Right renal pelvis (tissue), 4 donors: ENCODE measurements at places on chromosomes 7 and 10.

GRCh38 chr7:87123105-87123504, 29.1 kb upstream of the DMTF1 start:
- DNase-seq: no peak

- DNase-seq: no peak
These were observed 31.0 kb upstream of the FAM13C start for GRCh38 chr10:59393349-59393748.

DNA sequence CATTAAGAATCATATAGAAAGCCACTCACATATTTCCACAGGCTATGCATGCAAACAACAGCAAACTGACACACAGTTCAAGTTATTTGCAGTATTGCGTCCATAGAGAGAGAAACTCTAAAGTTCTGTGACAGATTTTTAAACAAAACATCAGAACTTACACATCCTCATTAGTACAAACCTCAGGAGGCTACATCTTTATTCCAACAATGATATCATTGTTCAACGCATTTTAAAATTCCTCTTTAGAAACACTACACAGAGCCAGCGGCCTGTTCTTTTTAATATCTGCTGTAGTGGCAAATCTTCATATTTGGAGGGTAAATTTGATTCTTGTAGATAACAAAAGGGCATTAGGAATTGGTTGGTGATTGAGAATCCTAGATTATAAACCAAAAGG, 55.9 kb upstream of the NFE2L3 start:
- DNase-seq: no peak

DNA sequence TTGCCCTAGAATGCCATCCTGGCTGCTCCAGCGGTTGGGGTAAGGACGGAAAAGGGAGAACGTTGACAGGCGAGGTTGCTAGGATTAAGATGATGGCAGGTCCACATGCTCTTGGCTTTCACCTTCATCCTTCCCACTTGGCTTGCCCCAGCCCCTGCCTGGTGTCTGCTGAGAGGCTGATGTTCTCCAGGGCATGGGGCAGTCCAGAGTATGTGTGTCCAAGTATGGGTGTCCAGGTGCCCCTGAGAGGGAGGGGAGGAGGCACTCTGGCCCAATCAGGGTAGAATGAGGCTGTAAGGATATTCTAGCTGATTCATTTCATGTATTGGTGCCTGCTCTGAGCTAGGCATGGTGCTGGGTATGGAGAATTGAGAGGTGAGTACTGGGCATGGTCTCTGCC, 12.6 kb downstream of the NEURL1 start:
- no peak for DNase-seq

DNA sequence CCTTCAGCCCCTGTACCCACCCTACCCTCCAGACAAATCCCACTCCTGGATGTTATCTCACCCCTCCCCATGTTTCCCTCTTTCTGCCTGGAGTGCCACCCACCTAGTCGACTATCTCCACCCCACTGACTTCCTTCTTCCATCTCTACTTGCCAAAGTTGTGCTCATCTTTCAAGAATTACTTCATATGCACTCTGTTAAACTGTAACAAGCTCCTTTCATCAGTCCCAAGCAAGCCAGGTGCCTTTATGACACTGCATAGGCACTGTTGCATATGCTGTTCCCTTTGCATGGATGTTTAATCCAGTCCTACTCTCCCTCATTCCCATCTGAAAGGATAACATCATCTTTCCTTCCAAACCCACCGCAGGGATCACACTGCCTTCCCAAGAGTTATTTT, 8.9 kb upstream of the CDK1 start:
- no peak for DNase-seq

- no peak for DNase-seq
These were observed 7.0 kb downstream of the PRF1 start for GRCh38 chr10:70595566-70596016.

GRCh38 chr10:114303556-114303955, 64.5 kb downstream of the VWA2 start:
- DNase-seq: no peak

DNA sequence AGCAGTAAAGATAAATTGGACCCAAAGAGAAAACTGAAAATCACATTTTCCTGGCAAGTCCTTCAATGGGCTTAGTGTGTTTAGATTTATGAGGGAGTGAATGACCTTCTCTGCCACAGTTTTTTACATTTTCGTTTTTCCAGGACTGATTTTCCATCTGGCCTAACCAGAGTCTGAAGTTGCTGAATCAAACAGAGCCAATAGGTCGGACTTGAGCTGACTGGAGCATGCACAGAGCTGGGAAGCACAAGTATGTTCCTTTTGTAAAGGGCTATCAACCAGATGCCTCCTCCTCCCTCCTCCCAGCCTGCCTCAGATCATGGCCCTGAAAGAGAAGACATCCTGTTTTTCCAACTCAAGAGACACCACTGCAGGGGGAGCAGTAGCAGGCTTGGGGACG, 126.0 kb upstream of the ANKRD1 start:
- no peak for DNase-seq

- DNase-seq: no peak
These were observed 771.1 kb downstream of the GATA3 start for GRCh38 chr10:8825611-8826010.

- DNase-seq: no peak
These were observed 119.4 kb downstream of the ZFAND4 start for GRCh38 chr10:45553155-45553554.

DNA sequence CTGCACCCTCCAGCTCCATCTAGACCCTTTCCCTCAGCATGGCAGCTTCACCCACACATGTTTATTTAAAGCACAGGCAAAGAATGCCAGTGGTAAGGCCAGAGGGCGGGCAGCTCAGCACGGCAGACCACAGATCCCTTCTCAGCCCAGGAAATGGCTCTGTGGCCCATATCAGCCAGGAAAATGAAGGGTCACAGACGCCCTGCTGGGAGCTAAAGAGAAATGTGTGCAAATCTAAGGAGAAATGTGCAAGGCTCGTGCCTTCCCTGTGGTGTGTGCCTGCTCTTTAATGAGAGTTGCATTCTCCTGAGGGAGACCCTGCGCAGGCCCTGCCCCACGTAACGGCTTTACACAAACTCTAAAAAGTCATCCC, 23.0 kb downstream of the PTPRN2 start:
- DNase-seq: no peak

DNA sequence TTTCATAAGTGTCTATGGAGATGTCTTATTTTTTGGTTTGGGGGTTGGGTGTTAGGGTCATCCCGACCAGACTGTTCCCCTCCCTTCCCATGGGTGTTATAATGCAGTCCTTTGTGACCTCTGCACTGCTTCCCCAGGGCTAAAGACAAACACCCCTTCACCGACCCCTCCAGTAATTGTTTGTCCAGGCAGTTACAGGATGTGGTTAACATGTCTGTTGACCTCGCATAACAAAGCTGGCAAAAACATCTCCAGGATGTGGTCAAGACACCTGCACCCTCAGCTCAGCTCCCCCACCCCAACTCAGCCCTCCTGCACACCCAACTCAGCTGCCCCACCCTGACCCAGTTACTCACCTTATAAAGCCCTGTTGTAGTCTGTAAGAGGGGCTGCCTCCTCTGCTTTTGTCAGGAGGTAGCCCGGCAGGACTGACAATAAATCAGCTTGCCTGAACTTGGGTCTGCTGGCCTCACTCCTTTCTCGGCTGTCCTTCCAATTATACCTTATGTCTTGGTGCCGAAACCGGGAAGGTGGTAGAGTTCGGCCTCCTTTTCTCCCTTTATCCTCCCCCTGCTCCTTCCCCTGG, 102.2 kb downstream of the ZNF92 start:
- DNase-seq: no peak

DNA sequence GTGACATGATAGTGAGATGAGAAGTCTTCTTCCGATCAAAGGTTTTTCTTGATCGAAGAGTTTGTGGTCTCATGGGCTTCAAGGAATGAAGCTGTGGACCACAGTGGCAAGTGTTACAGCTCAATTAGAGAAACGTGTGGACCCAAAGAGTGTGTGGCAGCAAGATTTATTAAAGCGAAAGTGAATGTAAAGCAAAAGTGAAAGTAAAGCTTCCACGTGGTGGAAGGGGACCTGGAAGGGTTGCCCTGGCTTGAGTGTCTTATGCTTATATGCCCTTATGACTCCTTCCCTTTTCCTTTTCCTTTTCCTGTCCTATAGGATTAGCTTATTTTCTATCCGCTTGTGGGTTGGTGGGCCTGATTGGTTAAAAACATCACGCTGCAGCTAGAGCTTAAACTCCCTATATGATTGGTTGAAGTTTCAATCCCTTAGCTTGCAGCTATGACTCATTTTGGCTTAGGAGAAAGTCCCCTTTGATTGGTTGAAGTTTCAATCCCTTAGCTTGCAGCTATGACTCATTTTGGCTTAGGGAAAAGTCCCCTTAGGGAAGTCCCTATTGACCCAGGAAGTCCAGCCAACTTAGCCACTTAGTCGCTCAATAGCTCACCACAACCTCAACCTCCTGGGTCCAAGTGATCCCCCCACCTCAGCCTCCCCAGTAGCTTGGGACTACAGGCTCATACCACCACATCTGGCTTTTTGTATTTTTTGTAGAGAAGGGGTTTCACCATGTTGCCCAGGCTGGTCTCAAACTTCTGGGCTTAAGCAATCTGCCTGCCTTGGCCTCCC, 34.7 kb downstream of the MRPS24 start:
- DNase-seq: no peak

DNA sequence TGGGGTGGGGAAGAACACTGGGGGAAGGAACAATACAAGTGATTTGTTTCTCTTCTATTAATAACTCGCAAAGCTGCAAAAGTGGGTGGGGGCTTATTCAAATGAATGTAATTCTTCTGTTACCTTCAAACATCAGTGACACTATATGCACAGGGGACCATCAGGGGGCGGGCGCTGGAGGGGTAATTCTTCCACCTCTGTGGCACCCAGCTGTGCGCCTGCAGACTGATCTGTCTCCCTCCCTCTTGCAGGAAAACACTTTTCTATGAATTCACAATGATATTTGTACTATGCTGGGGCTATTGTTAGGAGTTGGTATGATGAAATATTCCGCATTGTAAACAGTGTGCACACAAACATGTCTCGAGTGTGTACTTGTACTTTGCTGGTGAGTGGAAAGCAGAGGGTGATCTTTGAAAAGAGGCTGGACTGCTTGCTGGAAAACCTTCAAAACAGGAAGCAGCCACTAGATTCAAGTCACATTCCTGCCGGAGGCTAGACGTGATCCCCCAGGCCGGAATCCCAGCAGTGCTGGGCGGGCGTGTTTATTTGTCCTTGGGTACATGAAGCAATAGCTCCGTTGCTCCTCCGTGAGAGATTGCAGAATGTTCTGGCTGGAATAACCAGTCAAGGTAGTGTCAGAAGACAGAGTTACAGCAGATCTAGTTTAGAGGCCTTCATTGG, 15.8 kb upstream of the BNIP3 start:
- DNase-seq: no peak

GRCh38 chr10:13865758-13866491, 279.2 kb downstream of the PRPF18 start:
- DNase-seq: no peak

DNA sequence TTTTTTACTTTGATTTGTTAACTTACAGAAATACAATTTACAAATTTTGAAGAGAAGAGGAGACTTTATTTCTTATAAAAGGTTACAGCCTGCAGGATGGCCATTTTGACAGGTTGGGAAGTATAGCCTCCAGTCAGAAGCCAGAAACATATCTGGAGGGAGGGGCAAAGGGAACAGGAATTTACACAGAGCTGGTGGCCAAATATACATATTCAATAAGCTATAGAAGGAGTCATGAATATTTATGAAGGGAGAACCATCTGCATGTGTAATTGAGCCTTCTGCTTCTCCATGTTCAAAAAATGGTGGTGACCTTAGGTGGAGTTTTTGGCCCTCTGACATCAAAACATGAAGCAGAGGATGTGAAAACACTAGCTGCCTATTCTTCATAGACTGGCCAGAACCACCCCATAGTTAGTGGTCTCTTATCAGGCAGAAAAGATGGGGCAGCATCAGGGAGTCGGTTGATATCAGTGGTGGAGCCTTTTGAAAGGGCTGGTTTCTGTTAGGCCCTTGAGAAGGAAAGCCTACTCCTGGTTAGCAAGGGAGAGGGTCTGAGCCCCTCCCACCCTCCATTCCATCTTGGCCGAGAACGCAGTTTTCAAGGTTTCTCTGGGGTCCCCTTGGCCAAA, 57.2 kb downstream of the ENTPD1 start:
- no peak for DNase-seq

DNA sequence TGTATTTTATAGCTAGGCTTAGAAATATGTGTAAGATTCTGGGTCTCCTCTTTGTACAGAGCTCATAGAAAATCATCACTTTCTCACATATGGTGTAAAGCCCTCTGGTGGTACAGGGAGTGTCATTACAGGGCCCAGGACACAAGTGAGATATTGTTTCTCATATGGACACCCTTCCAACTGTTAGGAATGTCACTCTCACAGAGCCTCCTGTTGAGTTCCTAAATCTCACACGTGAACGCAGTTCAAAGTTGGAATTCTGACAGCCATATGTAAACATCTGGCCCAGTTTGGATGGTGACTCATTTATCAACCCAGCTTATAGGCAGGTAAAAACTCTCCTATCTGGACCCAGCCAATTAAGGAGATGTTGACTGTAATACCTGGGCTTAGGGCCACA, 35.4 kb upstream of the ZNF107 start:
- DNase-seq: no peak

DNA sequence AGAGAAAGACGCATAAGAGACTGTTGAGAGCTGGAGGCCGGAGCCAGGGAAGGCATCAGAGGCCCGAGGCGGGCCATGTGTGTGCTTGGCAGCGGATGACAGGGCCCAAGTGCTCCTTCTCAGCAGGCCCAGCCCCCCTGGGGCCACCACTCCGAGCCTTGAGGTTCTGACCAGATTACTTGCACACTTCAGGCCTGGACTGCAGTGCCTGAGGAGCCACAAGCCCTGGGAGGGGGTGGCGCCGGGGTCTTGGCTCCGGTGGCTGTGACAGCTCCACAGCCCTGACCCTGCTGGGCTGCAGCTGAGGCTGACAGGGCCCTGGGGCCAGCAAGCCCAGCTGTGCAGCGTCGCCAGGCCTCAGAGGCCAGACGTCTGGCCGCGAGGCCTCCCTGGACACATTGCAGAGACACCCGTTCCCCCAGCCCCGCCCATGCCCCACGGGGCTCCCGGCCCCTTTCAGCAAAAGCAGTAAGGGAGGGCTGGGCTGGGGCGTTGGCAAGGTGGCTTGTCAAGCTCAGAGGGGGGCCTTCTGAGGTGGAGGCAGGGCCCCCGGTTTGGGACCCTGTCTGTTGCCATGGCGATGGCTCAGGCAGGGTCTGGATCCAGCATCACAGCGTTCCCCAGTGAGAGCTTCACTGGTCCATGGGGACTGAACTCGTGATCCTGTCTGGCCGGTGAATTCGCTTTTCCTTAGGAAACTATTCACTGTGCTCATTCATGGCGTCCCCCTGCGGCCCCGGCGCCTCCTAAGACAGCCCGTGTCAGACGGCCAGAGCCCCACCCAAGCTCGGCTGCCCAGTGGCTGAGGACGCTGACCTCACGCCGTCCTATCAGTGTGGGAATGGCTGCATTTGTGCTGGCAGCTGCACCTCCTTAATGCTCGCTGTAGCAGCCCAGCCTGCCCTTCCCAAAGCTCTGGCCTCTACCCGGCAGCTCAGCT, 5.7 kb downstream of the ELN start:
- no peak for DNase-seq

- no peak for DNase-seq
These were observed 21.6 kb upstream of the AP5Z1 start for GRCh38 chr7:4753598-4754432.

GRCh38 chr10:118259288-118259906, 82.7 kb downstream of the FAM204A start:
- no peak for DNase-seq

GRCh38 chr10:98377536-98377935, 37.4 kb downstream of the PYROXD2 start:
- DNase-seq: no peak
